GM23338 (cell line): ENCODE measurements at places on chromosomes 2 and 18. TPM values are rescaled to one million over a fixed set of nuclear protein-coding genes. Genes with fewer than 3 reads are reported as not detected.

DNA sequence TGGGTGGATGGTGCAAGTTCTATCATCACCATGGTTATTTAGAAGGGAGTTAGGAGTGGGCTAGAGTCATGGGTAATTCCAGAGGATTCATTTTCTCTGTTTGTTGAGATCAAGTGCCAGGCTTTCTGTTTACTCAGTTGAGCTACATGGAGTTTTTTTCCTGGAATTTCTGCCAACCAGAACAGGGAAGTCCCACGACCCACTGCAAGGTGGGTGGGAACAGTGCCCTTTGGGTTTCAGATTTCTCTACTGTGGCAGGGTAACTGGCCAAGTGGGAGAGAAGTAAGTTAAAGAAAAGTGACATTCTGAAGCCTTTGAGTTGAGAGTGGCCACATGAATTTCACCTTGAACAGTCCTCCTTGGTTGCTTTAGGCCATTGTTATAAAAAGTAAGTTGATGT lies 138.9 kb downstream of the SLC39A10 start:
- no peak for DNase-seq
- H3K27ac ChIP-seq, result no peak overlapping the region
- no peaks in the 10 kb centered on the region for H3K27me3 ChIP-seq
- H3K4me3 ChIP-seq, result no peak overlapping the region

DNA sequence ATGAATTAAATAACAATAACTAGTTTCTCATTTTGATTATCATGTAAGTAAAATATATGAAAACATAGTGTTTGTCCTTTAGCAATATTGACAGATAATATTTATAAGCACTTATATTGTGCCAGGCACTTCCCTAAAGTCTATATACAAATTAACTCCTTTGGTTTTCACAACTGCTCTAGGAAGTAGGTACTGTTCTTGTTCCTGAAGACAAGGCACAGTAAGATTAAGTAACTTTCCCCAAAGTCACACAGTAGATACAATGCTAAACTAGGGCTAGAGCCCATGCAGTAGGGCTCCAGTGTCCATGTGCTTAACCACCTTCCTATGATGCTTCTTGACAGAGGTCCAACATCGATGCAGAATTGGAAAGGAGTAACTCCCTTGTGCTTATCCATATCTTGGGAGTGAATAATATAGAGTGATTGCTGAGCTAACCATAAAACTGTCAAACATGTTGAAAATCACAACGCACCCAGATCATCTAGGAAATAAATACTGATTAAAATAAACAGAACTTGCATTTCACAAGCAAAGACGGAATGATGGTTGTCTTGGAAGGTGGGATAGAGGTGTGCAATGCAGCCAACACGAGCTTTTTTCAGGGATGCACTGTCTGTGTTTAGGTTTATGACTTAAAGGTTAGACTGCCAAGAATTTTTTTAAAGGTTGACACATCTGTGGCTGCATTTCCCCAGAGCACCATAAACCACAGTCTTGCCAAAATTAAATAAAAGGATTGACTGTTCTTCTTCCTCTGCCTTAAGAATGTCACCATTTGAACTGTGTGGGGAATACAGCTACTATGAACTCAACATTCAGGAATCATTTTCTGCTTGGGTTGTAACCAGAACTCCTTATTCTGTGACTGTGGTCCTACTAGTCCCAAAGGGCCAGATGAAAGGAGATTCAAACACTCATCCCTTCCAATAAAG lies 80.8 kb downstream of the ANKRD44 start:
- H3K4me3 ChIP-seq, result no peak overlapping the region
- H3K27ac ChIP-seq, result no peak overlapping the region
- no peaks in the 10 kb centered on the region for H3K4me1 ChIP-seq
- H3K27me3 ChIP-seq, result no peaks in the 10 kb centered on the region

DNA sequence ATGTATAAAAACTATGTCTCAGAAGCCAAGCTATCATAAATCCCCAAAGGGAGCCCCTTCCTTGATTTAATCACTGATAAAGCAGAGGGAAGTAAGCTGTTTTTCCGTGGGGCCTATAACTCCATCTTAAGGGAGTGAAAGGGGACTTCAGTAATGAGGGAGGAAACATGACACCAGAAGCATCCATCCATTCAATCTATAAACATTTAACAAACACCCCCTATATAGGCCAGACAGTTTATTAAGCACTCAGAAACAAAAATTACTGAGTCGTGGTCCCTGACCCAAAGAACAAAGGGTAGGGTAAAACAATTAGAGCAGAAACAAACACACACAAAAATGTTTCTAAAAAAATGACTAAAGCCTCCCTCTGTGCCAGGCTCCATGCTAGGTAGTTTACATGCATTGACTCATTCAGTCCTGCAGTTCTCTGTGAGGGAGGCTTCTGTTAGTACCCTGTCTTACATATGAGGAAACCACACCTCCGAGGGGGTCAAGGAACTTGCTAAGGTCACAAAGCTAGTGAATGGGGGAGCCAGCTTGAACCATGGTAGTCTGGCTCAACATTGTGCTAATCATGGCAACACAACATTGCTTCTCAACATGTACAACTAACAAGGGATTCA lies 472.1 kb downstream of the CDH2 start:
- no peak for DNase-seq
- H3K4me1 ChIP-seq, result 0 out of 2 replicates have a peak, but pooled peaks cover 6% of the 10 kb centered on the region

GRCh38 chr2:144471305-144472045 lies 48.4 kb downstream of the ZEB2 start:
- peaks cover 52% of the 10 kb centered on the region for H3K4me1 ChIP-seq
- H3K36me3 ChIP-seq, result no peaks in the 10 kb centered on the region
- peak; percentile 56 for DNase-seq
- H3K27ac ChIP-seq, result no peak overlapping the region
- H3K4me3 ChIP-seq, result peak overlapping the region; percentile 16; the same call in 1 of the 2 replicates

GRCh38 chr2:231613331-231613662 lies 20.6 kb downstream of the TEX44 start:
- no peak for DNase-seq
- H3K36me3 ChIP-seq, result no peaks in the 10 kb centered on the region
- H3K4me1 ChIP-seq, result peaks cover 45% of the 10 kb centered on the region
- no peaks in the 10 kb centered on the region for H3K27me3 ChIP-seq

GRCh38 chr2:20521682-20522189 lies 74.9 kb downstream of the RHOB start:
- no peak overlapping the region for H3K27ac ChIP-seq
- no peaks in the 10 kb centered on the region for H3K4me1 ChIP-seq
- no peaks in the 10 kb centered on the region for H3K36me3 ChIP-seq
- no peak for DNase-seq
- no peaks in the 10 kb centered on the region for H3K27me3 ChIP-seq
- H3K4me3 ChIP-seq, result no peak overlapping the region

GRCh38 chr2:70891572-70892357 lies 43.9 kb upstream of the ATP6V1B1 start:
- H3K4me1 ChIP-seq, result peaks cover 36% of the 10 kb centered on the region
- no peaks in the 10 kb centered on the region for H3K36me3 ChIP-seq
- no peak overlapping the region for H3K27ac ChIP-seq
- peaks cover 100% of the 10 kb centered on the region for H3K27me3 ChIP-seq

- H3K4me3 ChIP-seq, result no peak overlapping the region
- no peaks in the 10 kb centered on the region for H3K4me1 ChIP-seq
- no peaks in the 10 kb centered on the region for H3K27me3 ChIP-seq
- peak; percentile 64 for DNase-seq
These were observed 382.2 kb upstream of the HNRNPA3 start for GRCh38 chr2:176830362-176830761.

GRCh38 chr2:39107724-39108273 lies 13.1 kb downstream of the SOS1 start:
- DNase-seq, result no peak
- peaks cover 4% of the 10 kb centered on the region; the same call in 1 of the 2 replicates for H3K36me3 ChIP-seq

DNA sequence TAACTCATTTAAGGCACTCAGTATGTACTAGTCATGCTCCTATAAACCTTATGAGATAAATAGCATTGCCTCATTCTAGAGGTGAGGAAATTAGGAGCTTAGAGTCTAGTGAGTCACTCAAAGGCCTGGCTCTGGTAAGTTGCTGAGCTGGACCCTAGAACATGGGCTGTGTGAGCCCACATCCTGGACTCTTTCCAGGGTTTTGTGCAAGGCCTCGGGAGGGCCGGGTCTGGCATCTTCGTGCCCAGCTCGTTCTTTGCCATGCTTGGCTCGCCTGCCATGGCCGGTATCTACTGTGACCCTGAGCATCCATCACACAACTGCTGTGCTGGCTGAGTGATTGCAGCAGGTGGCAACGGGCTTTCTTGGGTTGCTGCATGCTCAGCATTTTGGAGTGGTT lies 168.0 kb downstream of the LPIN1 start:
- DNase-seq, result no peak
- no peaks in the 10 kb centered on the region for H3K36me3 ChIP-seq
- H3K27ac ChIP-seq, result no peak overlapping the region
- H3K4me3 ChIP-seq, result no peak overlapping the region
- H3K4me1 ChIP-seq, result no peaks in the 10 kb centered on the region

DNA sequence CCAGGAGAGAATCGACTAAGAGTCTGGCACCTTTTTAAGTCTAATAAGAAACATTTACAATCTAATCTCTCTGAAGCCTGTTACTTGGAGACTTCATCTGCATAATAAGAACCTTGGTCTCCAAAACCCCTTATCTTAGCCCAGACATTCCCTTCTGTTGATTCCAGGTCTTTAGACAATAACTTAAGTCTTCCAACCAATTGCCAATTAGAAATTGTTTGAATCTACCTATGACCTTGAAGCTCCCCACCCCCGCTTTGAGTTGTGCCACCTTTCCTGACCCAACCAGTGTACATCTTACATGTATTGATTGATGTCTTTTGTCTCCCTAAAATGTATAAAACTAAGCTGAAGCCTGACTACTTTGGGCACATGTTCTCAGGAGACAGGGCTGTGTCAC lies 49.5 kb upstream of the DTNA start:
- no peaks in the 10 kb centered on the region for H3K36me3 ChIP-seq
- H3K27ac ChIP-seq, result peak overlapping the region; percentile 97
- H3K27me3 ChIP-seq, result no peaks in the 10 kb centered on the region

GRCh38 chr2:30235008-30235655 lies 3.8 kb downstream of the LBH start:
- H3K4me3 ChIP-seq, result no peak overlapping the region
- no peak for DNase-seq
- H3K4me1 ChIP-seq, result peaks cover 16% of the 10 kb centered on the region
- peaks cover 27% of the 10 kb centered on the region for H3K27me3 ChIP-seq
- no peaks in the 10 kb centered on the region for H3K36me3 ChIP-seq
- H3K27ac ChIP-seq, result no peak overlapping the region

GRCh38 chr18:32469190-32469651 lies 1.5 kb downstream of the GAREM1 start:
- peak overlapping the region; percentile 81 for H3K4me3 ChIP-seq
- H3K27me3 ChIP-seq, result peaks cover 37% of the 10 kb centered on the region
- no peaks in the 10 kb centered on the region for H3K36me3 ChIP-seq
- no peak overlapping the region for H3K27ac ChIP-seq
- DNase-seq, result no peak

DNA sequence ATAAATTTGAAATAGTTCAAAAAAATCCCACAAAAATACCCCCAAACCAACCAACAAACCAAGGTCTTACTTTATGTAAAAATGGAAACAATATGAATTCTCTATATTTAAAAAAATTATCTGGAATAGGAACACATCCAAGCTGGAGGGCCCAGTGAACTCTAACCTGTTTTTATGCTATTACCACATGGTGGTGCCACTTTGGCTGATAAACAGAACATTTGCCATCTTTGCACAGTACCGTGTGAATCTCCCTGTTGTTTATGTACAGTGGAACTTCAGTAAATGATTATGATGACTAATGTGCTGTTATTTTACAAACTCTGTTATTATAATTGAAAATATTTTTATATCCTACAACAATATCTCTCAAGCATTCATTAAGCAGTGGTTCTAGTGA lies 145.3 kb upstream of the SMAD7 start:
- H3K4me3 ChIP-seq, result no peak overlapping the region
- H3K27me3 ChIP-seq, result no peaks in the 10 kb centered on the region
- no peak overlapping the region for H3K27ac ChIP-seq
- H3K4me1 ChIP-seq, result no peaks in the 10 kb centered on the region

GRCh38 chr2:217271813-217272212 lies 411.9 kb upstream of the TNP1 start:
- H3K4me1 ChIP-seq, result peaks cover 3% of the 10 kb centered on the region; the same call in 1 of the 2 replicates
- peaks cover 98% of the 10 kb centered on the region for H3K27me3 ChIP-seq
- H3K36me3 ChIP-seq, result peaks cover 2% of the 10 kb centered on the region; the same call in 1 of the 2 replicates
- H3K4me3 ChIP-seq, result no peak overlapping the region
- no peak overlapping the region for H3K27ac ChIP-seq
- no peak for DNase-seq

DNA sequence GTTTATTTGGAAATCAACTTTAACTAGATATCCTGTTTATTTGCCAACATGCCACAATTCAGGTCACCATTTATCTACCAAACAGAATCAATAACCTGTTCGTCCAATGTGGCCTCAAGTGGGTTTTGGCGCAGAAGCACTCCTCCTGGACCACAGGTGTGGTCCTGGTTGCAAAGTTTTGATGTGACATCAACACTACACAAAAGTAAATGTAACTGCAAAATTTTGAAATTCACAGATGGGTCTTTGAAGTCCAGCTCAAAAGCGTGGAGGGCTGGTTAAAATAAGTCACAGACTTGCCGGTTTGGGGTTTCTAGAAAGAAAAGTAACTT lies 474 bp upstream of the GCA start:
- H3K27ac ChIP-seq, result no peak overlapping the region
- H3K4me3 ChIP-seq, result peak overlapping the region; percentile 52
- no peak for DNase-seq
- H3K36me3 ChIP-seq, result no peaks in the 10 kb centered on the region
- H3K4me1 ChIP-seq, result peaks cover 6% of the 10 kb centered on the region

DNA sequence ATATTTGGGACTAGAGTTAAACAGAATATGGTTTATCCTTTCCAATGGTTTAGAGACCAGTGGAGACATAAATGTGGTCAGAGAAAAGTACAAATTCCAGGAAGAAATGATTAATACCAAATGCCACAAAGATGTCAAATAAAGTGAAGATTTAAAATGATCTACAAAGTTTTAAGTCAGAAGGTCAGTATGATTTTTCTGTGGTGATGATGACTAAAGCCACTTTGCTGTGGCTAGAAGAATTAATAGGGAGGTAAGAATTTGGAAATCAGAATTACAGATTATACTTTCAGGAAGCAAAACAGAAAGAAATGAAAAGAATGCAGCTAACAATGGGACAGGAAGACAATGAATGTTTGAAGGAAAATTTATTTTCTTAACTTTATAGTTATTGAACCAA lies 91.5 kb upstream of the CDH7 start:
- DNase-seq, result no peak
- H3K4me1 ChIP-seq, result peaks cover 7% of the 10 kb centered on the region; the same call in 1 of the 2 replicates

IL1A gene
- 0.19 and 0.73 TPM in 2 replicates for total RNA-seq

TRIM43B gene
- 0.66 TPM in 1 of 2 replicates, not detected in the other for total RNA-seq

CENPA gene
- total RNA-seq, result 13.0 and 16.8 TPM in 2 replicates

GCA gene
- total RNA-seq, result 39.3 and 42.6 TPM in 2 replicates

AQP12A gene
- total RNA-seq, result not detected in 2 replicates
